ENCODE measurements at places on chromosomes 12 and 14.

- DNase-seq = no peak
These were observed 29.0 kb downstream of the PEBP1 start for GRCh38 chr12:118164798-118165486.

DNA sequence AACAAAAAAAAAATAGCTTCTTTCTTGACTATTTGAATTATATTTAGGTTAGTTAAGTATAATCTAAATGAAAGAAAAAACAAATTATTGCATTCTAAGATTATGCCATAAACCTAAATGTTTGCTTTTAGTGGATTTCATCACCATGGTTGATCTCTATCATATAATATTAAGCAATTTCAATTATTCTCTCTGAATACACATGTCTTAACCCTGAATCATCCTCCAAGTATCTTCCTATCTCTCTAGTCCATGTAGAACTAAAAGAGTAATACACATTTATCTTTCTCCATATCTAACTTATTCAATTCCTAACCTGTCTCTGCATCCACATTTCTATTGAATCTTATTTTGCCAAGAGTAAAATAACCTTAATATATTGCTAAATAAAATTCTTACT, 59.6 kb downstream of the PPFIA2 start:
- DNase-seq = no peak

GRCh38 chr12:90543841-90544240, 411.1 kb downstream of the CCER1 start:
- no peak for DNase-seq

DNA sequence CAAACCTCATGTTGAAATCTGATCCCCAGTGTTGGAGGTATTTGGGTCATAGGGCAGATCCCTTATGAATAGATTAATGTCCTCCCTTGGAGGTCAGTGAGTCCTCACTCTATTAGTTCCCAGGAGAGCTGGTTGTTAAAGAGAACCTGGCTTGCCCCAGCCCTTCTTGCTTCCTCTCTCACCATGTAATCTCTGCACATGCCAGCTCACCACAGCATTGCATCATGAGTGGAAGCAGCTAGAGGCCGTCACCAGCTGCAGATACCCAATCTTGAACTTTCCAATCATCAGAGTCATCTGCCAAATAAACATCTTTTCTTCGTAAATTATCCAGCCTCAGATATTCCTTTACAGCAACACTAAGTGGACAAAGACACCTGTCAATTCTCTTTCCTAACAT, 161.8 kb upstream of the IGF1 start:
- DNase-seq = no peak

- DNase-seq = no peak
These were observed 53.0 kb upstream of the RPH3A start for GRCh38 chr12:112738531-112738930.

DNA sequence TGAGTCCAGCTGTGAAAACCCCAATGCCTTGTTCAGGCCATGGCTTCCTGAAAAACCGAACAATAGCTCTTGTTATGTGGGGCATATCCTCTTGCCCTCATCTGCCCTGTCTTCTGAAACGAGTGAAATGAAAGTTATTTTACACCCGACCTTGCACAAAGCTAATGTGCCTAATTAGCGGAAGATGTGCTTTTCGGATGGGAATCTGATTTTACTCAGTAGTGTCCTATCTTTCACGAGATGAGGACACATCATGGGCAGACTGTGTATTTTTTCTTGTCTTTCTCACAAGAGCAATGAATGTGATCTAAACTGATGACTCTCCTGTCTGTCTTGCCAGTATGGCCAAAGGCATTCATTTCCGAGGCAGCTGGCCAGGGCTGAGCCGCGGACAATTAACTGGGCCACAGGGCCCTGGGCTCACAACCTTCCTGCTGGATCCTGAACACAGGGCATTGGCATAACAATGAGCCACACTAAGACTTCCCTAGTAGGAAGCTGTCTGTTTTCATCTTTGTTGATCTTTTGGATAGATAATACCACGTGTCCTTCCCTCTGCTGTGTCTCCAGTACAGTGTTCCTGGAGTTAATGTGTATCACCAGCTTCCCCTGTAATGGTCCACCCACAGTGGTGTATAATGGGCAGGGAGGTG, 86.0 kb upstream of the HIF1A start:
- no peak for DNase-seq

- DNase-seq = no peak
These were observed 32.8 kb downstream of the PDZRN4 start for GRCh38 chr12:41220931-41221330.

DNA sequence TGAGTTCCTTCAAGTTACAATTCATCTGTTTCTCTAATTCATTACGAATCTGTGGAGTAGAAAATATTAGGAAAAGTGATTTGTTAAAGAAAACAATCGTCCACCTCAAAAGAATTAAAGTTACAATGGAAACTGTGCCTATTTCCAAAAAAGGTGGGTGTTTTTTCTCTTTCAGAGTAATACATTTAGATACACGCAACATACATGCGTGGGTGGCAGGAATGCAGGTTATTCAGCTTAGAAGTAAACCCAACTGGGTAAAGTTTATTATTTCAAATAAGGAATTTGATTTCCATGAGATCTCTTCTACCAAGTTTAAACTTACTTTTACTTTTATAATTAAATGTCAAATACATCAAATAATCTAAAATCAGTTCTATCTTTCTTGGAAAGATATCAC, 52.2 kb downstream of the SSH1 start:
- DNase-seq = no peak

DNA sequence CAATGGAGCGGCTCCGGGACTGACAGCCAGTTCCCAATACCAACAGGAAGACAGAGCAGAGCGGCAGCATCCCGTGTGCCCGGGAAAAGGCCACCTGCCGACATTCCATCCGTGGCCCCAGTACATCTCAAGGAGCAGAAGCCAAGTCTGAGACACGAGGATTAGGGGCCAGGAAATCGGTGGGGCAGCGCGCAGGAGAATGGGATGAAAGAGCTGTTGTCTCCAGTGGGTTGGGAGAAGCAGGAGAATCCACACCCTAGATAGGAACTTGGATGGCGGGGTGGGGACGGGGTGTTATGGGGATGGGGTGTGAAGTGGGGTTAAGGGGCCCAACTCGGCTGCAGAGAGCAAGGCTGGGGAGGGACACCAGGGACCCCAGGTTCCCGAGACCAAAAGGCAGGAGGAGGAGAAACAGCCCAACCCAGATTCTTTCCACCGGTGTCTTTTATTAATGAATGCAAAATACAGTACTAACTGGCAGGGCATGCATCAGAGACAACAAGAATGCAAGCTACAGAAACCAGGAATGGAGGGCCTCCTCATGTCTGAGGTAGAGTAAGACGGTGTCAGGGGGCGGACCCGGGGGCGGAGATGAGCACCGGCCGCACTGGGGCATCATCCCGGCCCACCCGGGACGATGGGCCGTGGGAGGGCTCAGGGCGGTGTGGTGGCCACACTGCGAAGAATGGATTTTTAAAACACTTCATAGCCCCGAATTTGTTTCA, 50.3 kb downstream of the BEGAIN start:
- DNase-seq = no peak

- DNase-seq = no peak
These were observed 21.2 kb downstream of the GOLGA3 start for GRCh38 chr12:132807295-132808092.

- DNase-seq = no peak
These were observed 1094.1 kb upstream of the TMEM132C start for GRCh38 chr12:127172861-127173260.

DNA sequence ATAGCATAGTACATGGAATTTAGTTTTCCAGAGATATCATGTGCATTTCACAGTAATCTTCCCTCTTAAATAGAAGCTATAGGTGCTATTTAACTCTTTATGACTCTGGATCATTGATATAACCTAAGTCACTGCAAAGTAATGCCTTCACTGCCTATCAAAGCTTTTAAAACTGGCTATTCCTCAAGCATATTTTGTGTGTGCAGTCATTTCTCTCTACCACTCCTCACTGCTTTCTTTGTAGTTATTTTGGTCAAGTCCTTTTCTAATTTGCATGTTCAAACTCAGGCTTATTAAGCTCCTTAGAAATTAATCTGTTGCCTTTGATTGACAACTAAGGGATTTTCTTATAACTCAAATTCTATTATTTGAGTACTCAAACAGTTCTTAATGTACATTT, 79.4 kb upstream of the PLEKHG7 start:
- no peak for DNase-seq

DNA sequence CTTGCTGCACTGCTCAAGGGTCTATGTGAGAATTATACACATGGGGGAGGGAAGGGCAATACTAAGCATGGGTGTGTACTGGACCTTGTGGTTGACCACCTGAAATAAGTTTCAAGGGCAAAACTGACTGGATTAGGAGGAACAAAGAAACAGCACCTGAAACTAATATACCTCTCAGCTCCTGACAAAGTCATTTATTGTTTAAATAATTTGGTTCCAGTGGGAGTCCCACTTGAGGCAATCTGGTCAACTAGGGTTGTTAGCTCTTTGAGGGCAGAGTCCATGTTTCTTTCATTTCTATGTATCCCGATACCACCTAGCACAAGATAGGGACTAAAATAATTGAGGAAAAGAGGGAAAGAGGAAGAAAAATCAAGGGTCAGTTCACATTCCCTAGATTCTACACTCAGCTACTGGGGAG, 45.5 kb downstream of the STXBP6 start:
- no peak for DNase-seq

GRCh38 chr14:55430024-55430690, 10.3 kb downstream of the TBPL2 start:
- DNase-seq = no peak

GRCh38 chr12:6067152-6067916, 57.1 kb downstream of the VWF start:
- DNase-seq = no peak

DNA sequence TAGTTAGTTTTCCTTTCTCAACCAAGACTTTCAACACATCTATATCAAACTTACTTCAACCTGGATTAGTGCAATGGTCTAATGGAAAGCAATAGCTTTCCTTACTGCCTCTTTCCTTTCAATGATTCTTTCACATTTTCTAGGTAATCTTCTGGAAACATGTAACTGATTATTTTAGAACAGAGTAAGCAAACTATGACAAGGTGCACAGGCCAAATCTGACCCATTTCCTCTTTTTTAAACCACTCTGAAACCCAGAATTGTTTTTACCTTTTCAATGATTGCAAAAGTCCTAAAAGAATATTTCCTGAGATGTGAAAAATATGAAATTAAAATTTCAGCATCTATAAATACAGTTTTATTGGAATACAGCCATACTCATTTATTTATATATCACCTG, 81.6 kb upstream of the TMTC2 start:
- no peak for DNase-seq

DNA sequence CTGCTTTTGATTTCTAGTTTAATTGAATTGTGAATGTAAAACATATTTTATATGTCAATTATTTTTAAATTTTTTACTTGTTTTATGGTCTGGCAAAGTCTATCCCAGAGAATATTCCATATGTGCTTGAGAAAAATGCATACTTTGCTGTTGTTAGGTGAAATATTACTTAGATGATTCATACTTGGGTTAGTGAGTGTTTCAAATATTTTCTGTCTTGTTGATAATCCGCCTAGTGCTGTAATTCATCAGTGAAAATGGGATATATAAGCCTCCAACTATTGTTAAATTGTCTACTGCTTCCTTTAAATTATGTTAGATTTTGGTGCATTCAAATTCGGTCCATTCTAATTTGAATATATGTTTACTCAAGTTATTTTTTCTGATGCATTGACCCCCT, 395.5 kb downstream of the LRFN5 start:
- DNase-seq = no peak

GRCh38 chr12:109170324-109170723, 53.9 kb downstream of the ACACB start:
- DNase-seq = no peak

DNA sequence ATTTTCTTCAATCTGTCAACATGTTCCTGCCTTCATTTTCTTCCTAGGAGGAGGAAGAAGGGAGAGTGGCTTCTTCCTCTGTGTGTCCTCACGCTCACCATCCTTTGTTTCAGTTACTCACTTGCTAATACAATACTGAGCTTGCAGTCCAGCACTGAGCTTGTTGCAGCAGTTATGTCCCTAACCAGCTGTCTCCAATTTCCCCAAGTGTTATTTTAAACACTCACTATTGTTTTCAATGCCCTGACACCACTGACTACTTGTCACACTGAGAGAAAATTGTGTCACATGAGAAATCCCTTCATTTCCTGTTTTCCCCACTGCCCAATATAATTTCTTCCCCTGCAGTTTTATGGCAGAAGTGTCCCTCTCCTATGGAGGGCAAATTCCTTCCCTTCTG, 53.4 kb downstream of the HSD17B6 start:
- DNase-seq = no peak

- DNase-seq = no peak
These were observed 203.5 kb upstream of the GZMB start for GRCh38 chr14:24837280-24838046.

DNA sequence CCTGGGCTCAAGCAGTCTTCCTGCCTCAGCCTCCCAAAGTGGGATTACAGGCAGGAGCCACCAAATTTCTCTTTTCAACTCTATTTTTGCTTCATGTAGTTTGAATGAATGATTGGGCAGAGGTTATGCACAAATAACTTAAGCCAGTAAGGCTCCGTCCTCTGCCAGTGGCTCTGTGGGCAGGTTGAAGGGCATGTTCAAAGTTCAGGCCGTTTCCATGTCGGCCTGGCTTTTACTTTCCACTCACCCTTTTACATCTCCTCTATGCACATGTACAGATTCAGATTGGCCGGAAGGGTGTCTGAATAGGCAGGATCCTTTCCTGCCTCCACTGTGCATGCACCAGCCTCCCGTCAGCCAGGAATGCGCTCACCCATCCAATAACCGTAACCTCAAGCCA, 132.3 kb downstream of the EML1 start:
- DNase-seq = no peak

GRCh38 chr12:77070382-77070781, 5.0 kb upstream of the E2F7 start:
- DNase-seq = no peak

GRCh38 chr14:23034498-23035302, at the start of gene PSMB5:
TSS of gene PSMB5 (minus strand) at chr14:23034900. CDS start at chr14:23034881, 19 bp downstream.
- peak; percentile 67 for DNase-seq

- peak; percentile 36 for DNase-seq
These were observed 172.2 kb upstream of the ATP2B1 start for GRCh38 chr12:89880690-89881350.

DNA sequence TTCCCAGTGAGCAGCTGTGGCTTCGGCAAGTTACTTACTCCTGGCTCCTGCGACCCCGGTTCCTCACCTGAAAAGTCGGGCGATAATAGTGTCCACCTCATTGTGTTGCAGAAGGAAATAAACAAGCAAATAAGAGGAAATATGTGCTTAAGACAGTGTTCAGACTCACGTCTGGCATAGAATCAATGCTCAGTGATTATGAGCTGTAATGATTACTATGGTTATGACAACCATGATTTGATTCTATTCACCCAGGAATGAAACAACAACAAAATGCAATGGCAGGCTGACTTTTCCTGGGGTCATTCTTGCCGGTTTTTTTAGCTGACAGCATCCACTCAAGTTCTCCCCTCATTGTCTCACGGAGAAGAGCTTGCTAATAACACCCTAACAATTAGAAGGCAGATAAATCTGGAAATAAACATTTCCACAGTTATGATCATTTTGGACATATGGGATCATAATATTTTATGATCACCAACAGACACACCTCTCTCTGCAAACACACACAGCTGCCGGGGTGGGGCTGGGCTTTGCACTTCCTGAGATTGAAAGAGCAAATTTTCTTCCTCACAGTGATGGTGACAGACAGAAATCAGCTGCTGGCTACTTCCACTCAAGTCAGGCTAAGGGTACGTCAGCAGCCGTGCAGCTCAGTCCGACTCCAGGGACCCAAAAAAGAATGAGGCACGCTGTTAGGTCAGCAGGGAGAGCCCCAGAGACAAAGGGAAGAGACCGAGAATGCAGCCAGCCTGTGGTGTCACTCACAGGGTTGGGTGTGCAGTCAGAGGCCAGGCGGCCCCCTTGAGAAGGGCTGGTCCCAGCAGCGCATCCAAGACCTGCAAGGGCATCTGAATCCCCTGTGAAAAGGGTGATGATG, 158.0 kb downstream of the RIMBP2 start:
- no peak for DNase-seq
